ENCODE measurements at places on chromosomes 2 and 18.
A peak's percentile ranks its signal among the peaks of the same experiment; 100 is the strongest.

GRCh38 chr2:12778369-12778768 lies 61.6 kb downstream of the TRIB2 start:
- no peak for DNase-seq

DNA sequence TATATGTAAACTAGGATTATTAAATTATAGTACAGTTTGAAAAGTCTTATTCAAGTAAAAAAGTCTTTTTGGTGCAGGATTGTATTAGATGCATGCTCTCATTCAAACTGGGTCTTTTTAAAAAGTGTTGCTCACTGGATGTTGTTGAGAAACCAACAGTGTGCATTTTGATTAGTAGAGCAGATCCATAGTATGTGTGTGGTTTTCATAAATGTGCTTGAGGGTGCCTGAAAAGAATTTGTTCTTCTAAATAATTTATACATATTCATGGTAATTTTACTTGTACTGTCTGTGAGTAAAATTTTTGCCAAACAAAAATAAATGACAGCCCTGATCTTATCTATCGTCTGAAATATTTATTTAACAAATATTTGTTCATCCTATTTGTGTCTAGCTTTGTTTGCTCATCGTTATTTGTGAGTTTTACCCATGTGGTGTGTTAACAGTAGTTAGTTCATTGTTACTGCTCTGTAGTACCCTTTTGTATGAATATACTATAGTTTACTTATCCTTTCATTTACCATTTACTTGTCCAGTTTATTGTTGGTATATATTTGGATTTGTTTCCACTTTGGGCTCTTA lies 50.4 kb downstream of the PTPN4 start:
- no peak for DNase-seq

DNA sequence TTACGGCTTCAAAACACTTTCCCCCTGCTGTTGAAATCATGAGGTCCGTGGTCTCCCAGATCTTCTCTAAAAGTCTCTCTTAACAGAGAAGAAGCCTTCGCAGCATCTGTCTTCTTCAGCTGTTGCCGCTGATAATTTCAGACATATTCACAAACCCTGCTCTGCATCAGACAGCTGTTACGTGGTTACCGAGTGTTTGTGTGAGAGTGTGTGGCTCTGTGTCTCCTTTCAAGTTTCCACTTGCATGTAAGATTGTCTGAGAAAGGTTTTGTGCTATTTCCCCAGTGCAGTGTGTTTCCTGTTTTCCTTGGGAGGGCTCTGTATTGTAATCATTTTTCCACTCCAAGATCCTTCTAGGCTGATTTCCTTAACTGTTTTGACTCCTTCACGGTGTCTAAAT lies 32.8 kb downstream of the MAIP1 start:
- peak; percentile 16 for DNase-seq

GRCh38 chr2:142188562-142188961 lies 57.7 kb upstream of the LRP1B start:
- no peak for DNase-seq

GRCh38 chr2:152694161-152694661 lies 23.1 kb downstream of the PRPF40A start:
- no peak for DNase-seq

DNA sequence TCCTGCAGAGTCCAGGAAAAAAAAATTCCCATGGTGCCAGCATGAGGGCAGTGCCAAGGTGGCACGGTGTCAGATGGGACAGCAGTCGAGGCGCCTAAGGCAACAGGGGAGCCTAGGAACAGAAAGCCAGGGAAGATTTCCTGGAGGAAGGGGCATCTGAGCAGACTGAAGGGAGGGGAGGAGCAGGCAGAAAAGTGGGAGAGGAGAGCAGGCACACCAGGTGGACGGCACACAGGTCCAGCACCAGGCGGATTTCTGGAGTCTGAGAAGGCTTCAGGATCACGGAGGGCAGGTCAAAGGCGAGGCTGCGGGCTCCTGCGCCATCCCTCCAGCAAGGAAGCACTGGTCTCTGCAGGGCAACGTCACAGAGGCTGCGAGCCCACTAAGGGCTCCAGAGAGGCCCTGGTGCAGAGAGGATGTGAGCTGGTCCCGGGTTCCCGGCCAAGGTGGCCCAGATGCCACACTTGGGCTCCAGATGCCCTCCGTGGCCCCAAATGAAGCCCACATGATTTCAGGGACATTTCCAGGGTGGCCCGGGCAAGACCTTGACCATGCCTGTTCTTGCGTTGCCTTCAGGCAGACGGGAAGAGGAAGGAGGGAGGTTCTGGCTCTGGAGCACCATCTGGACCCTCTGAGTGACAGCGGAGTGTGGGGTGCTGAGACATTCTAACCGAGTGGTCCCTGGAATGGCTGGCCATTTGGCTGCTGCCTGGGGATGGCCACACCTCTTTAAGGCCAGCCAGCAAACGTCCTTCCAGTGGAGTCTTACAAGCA lies 4.1 kb downstream of the HS6ST1 start:
- DNase-seq: no peak

GRCh38 chr2:97953853-97954252 lies 41.9 kb downstream of the TMEM131 start:
- DNase-seq: no peak

DNA sequence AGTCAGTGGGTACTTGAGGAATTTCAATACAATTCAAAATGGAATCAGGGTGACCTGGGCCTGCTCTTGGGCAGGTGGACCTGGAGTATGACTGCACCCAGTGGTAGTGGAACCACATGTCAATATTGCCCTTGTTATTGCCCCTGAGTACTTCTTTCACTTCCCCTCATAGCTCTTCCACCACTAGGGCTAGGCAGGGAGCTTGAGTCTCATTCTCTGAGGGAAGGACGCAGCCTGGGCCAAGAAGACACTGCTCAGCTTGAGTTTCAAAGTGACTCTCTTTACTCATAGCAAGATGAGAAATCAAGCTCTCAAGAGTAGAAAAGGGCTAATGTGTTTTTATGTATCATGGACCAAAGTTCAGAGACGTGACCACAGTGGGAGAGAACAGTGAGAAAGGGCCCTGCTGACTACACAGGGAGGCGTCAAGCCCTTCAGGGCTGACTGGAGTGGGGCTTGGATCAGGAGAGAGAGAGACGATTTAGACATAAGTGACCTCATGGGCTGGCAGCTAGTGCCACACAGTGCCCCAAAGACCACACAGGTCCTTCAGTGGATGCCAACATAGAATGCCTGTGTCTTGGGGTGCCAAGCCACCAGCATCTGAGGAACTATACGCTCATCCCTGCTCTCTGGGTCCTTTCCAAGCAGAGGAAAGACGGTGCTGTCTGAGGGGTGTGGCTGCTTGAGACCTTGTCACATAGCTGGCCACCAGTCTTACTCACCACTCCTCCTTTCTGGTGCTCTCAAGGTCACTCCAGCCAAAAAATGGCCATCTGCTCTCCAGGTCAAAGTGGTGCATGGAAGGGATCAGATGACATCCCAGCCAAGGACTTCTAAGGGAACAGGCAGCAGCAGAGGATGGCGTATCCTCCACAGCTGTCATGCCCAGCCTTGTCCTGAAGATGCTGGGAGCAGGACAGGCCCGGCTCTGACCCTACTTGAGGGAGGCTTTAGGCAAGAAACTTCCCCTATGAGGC lies 13.0 kb downstream of the PTMA start:
- DNase-seq: no peak

GRCh38 chr2:109659396-109660045 lies 45.4 kb downstream of the SOWAHC start:
- DNase-seq: no peak
